ENCODE measurements at places on chromosomes 3 and 15.

GRCh38 chr15:74445816-74446763, 12.3 kb upstream of the SEMA7A start:
- DNase-seq: no peak

DNA sequence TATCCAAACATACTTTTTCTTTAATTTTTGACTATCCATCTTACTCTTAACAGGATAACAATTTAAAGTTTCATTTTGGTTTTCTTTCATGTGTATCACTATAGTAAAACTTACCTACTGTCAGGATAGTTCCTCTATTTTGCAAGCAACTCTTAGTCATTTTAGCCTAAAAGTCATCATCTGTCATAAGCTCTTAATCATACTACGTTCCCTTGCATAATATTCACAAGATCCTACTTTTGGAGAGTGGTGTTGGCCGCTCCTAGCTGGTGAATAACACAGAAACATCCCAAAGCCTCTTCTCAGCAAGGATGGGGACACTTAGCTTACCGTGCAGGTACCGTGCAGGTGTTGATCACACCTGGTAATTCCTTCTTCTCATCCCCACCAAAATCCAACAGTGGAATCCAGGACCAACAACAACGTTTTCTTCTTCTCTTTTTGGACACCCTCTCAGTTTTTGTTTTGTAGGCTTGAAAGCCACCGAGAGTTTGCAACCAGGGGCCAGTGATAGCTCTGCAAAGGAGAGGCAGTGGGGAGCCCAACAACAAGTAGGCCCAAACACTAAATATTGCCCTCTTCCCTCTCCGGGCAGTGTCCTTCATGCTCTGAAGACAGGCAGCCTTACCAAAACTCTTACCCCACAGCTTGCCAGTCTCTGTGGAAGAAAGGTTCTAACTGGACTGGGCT, 433 bp downstream of the FILIP1L start:
- DNase-seq: no peak

GRCh38 chr15:26866298-26867199, at the start of gene GABRA5:
Gene GABRA5, plus strand, starts transcription at chr15:26867062. Its CDS starts 2,187 bp downstream, at chr15:26869249.
- DNase-seq: peak; percentile 64

DNA sequence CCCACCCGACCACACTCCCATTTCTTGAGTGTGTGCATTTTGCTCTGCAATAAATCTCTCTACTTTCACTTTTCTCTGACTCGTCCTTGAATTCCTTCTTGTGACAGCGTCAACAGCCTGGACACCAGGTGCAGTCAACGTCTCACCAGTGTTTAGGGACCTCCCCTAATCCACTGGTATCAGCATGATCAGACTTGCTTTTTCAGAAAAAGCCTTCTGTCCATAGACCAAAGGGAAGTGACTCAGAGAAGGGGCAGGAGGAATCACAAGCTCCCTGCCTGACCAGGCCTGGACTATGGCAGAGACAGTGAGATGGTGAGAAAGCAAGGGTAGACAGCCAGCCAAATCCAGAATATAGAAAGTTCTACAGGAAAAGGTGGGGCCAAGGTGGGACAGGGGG, 15.5 kb downstream of the CCR5 start:
- no peak for DNase-seq

DNA sequence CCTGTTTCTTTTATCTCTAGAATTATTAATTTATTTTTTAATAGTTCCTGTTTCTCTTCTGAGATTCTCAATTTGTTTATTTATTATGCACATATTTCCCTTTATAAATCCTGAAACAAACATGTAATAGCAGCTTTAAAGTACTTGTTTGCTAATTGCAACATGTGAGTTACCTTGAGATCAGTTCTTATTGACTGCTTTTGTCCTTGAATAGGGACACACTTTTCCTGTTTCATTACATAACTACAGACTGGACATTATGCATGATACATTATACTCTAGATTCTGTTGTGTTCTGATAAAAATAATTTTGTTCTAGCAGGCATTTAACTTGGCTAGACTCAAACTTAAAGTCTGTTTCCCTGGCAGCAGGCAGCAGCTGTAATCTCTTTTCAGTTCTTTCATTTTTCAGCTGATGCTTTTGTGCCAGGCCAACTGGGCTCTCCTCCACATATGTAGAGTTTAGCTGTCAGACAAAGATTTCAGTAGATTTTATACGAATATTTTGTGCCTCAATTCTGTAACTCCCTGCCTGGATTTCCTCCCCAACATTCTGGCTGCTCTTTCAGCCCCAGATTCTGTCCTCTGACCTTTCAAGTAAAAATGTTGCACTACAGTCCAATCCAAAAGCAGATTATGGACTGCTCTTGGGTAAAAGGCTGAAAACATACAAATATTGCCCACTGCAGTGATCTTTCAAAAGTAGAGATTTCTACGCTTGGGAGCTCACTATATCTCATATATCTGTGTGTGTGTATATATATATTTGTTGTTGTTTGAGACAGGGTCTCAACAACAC, 41.9 kb downstream of the PCOLCE2 start:
- DNase-seq: no peak

- DNase-seq: no peak
Observed at GRCh38 chr15:84992157-84992944, 10.7 kb downstream of the PDE8A start.

GRCh38 chr3:11899826-11900225, 53.1 kb upstream of the TAMM41 start:
- no peak for DNase-seq

DNA sequence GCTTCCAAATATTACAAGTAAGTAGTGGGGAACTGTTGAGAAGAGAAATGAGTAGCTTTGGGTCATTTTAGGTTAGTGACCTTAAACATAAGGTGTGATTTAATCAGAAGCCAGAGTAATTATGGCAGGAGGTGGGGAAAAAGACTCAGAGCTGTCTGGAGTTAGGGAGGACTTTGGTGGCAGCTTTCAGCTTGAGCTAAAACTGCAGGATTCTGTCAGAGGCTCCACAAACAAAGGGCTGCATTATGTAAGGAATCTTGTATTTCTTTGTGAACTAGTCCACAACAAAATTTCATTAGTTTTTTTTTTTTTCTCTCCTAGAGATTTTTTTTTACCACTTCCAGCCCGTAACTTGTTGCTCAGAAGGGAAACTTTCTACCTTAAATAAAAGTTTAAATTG, 345.3 kb downstream of the TIGIT start:
- DNase-seq: no peak

- no peak for DNase-seq
Observed at GRCh38 chr3:27426926-27427325, 57.3 kb downstream of the SLC4A7 start.

GRCh38 chr3:10551139-10551538, 45.8 kb upstream of the ATP2B2 start:
- no peak for DNase-seq

DNA sequence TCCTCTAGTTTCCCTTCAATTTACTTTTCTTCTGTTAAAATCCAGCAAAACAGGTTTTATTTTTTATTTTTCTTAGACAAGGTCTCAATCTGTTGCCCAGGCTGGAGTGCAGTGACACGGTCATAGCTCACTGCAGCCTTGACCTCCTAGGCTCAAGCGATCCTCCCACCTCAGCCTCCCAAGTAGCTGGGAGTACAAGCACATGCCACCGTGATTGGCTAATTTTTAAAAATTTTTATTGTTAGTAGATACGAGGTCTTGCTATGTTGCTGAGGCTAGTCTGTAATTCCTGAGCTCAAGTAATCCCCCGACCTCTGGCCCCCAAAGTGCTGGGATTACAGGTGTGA, 41.6 kb downstream of the ILDR1 start:
- DNase-seq: no peak

GRCh38 chr3:52039846-52040245, 16.5 kb downstream of the DUSP7 start:
- DNase-seq: no peak

- DNase-seq: no peak
Observed at GRCh38 chr3:176967522-176967921, 229.8 kb downstream of the TBL1XR1 start.

- DNase-seq: no peak
Observed at GRCh38 chr3:36362973-36363372, 17.3 kb upstream of the STAC start.

- no peak for DNase-seq
Observed at GRCh38 chr3:81585056-81585455, 176.4 kb downstream of the GBE1 start.

DNA sequence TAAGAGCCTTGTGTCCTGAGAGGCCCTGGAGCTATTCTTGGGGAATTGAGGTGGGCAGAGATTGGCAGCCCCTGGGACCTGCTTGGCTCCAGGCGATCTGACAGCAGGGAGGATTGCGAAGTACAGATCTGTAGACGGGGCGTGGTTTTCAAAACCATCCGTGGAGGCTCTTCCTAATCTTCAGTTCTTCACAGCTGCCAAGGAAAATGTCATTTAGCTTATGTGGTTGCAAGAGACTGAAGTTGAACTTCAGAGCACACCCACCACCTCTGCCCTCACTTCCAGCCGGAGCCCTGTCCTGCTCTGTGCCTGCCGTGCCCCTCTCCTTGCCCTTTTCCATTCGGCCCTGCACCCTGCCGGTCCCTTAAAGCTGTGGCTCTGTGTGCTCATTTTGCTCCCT, 12.9 kb downstream of the NISCH start:
- no peak for DNase-seq

GRCh38 chr3:25151281-25151902, 276.7 kb upstream of the RARB start:
- no peak for DNase-seq

DNA sequence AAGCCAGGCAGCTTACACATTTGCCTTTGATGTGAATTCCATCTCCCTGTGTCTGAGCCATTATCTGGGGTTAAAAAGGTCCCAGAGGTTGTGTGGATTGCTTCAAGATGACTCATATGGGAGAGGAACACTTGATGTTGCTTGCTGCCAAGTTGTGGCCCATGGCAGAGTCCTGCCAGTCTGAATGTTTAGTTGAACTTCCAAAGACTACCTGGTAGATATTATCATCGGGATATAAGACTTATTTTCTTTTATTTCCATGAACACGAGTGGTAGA, 85.6 kb downstream of the TJP1 start:
- DNase-seq: no peak

GRCh38 chr3:125078951-125079674, 23.3 kb upstream of the HEG1 start:
- DNase-seq: no peak

GRCh38 chr3:147620906-147621305, 211.7 kb downstream of the ZIC1 start:
- DNase-seq: no peak

DNA sequence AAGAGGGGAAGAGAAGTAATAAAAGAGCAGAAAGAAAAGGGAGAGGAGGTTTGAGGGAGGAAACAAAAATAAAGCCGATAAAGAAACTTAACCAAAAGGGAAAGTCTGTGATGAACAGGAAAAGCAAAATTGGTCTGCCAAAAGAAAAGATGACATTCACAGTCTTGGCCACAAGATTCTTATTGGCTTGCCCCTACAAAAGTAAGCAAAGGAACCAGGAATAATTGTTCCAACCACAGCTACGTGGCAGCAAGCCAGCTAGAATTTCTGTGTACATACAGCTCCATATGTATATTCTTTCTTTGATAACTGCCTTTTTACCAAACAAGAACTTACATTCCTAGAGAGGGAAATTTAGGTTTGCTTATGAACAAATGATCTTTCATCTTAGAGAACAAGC, 79.6 kb downstream of the MLH1 start:
- DNase-seq: no peak

DNA sequence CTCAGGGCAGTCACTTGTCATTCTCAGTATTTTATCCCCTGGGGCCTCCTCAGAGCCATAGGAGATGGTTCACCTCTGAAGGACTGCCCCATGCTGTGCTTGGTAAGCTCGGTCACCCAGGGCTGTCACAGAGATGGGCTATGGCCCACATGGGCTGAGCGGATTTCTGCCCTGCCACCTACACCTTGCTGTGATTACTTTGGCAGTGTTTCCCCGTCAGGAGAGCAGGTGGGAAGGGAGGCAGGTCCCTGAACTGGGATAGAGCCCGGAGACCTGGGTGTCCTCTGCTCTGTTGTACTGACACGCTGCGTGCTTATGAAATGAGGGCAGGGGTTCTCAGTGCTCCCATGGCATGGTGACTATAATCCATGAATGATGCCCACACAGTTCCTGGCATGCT, 48.9 kb downstream of the APBA2 start:
- DNase-seq: no peak

DNA sequence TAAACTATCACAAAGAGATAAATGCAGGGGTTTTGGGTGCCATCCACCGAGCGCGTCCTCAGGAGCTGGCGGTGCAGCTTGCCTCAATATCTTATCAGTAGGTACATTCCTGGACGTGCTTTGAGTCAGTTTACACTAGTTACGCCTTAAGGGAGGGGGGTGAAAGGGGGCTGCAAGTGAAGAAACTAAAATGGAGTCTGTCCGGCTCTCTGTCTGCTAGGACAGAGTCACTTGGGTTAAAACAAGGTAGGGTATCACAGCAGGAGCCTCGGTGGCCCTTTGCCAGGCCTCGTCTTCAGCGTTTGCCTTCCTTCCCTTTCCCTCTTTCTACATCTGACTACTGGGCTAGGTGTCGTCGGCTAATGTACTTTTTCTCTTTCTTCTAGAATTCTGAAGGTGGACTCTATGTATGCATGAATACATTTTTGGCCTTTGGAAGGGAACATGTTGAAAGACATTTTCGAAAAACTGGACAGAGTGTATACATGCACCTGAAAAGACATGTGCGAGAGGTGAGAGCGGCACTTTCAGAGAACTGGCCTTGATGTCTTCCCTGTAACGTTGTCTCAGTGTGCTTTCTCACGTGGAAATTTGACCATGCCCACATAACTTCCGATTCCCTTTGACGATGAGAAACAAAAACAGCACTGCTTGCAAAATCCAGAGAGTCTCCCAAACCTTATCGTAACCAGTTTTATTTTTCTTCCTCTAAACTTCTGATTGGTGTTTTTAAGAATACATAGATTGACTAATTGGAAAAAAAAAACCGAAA, 28.8 kb downstream of the USP13 start:
- DNase-seq: no peak

GRCh38 chr3:127684871-127685707, 12.3 kb downstream of the ABTB1 start:
- DNase-seq: no peak

DNA sequence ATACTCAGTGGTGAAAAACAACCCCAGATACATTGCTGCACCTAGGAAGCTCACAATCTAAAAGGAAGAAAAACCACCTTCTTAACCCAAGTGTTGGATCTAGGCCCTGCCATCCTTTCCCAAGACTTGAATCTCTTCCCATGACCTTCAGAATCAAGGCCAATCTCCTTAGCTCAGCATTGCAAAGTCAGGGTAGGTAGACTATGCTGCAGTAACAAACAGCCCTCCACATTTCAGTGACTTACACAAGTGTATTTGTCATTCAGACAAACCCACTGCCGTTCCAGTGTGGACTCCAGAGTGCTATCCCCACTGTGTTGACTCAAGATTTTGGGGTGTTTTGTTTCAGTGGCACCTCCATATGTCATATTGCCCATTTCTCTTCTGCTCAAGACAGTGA, 278.4 kb downstream of the UACA start:
- DNase-seq: no peak

Data from NCI-H1930 (cell line).